ENCODE measurements at places on chromosomes 12 and 14. TPM values are rescaled to one million over a fixed set of nuclear protein-coding genes. Genes with fewer than 3 reads are reported as not detected.
A peak's percentile ranks its signal among the peaks of the same experiment; 100 is the strongest.

GRCh38 chr12:89862511-89863445, 154.1 kb upstream of the ATP2B1 start:
- no peaks in the 10 kb centered on the region for H3K27me3 ChIP-seq
- no peaks in the 10 kb centered on the region for H3K36me3 ChIP-seq
- no peaks in the 10 kb centered on the region for H3K4me1 ChIP-seq
- no peak for DNase-seq

Gene CD69
- total RNA-seq, result 4.2 TPM

Gene POTEG
- total RNA-seq, result not detected

Gene METTL25
- 22.7 TPM for total RNA-seq

DNA sequence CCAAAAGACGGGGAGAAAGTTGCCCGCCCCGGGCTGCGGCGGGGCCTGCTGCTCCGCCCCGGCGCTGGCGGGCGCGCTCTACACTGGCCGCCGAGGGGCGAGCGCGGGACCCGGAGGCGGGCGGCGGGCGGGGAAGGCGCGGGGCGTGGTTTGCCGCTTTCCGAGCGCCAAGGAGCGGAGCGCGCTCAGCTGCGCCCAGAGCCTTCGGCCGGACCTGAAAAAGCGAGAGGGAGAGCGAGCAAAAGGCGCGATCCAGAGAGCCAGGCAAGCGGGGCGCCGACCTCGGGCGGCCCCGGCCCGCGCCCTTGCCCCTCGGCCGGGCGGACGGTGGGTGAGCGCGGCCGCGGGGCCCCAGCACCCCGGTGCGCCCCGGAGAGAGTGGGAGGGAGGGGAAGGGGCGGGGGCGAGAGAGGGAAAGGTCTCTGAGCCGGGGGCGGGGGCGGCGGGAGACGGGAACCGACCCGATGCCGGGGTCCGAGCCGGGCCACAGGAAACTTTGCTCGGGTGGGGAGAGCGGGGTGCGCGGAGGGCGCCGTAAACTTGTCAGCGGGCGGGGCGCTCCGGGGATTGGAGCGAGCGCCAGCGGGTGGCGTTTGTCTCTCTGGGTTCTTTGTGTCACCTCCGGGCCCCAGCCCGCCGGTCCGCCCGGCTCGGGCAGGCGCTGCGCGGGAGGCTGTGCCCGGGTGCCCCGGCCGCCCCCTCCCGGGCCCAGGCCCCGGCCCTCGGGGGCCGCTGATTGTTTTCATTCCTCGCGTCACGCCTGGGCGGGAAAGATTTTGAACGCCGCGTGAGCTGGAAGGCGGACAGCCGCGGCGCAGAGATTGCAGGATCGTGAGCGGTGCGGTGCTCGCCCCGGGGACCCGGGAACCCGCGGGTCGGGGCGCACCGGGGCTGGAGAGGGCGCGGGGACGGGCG, at the start of gene SYNE2:
TSS of gene SYNE2 (plus strand) at position 188 of the 915 bp plus-strand sequence. CDS start 56,145 bp downstream, outside the sequence.
- no peaks in the 10 kb centered on the region for H3K36me3 ChIP-seq
- peak; percentile 84 for DNase-seq

Gene RHEBL1
- not detected for total RNA-seq

GRCh38 chr12:45468751-45469615, 253.1 kb downstream of the ANO6 start:
- no peak for DNase-seq
- H3K4me3 ChIP-seq, result no peak overlapping the region
- no peak overlapping the region for H3K27ac ChIP-seq
- H3K4me1 ChIP-seq, result no peaks in the 10 kb centered on the region
- H3K36me3 ChIP-seq, result no peaks in the 10 kb centered on the region

DNA sequence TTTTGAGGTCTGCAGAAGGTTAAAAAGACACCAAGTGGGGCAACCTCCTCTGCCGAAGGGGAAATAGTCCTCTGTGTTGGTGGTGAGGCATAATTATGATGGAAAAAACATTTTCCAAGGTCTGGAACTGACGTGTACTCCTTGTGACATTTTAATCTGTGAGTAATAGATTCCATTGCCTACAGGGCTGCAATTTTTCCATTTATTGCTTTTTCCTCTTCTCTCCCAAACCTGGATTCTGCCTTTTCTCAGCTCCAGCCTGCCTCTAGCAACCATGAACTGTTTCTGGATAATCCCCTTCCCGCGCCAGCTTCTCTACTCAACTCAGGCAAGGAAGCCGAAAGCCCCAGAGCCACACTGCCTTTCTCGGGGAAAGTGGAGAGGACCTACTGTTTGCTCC, 230.1 kb upstream of the PLXNC1 start:
- no peak overlapping the region for H3K4me3 ChIP-seq
- no peaks in the 10 kb centered on the region for H3K4me1 ChIP-seq
- no peaks in the 10 kb centered on the region for H3K36me3 ChIP-seq
- DNase-seq, result no peak
- H3K27me3 ChIP-seq, result no peaks in the 10 kb centered on the region

- H3K27ac ChIP-seq, result peak overlapping the region; percentile 85
- H3K27me3 ChIP-seq, result no peaks in the 10 kb centered on the region
- no peak overlapping the region for H3K4me3 ChIP-seq
Measured at GRCh38 chr14:69088586-69088985, 64.3 kb downstream of the DCAF5 start.

Gene DLK1
- total RNA-seq, result not detected

GRCh38 chr12:132622437-132623071, 4.0 kb downstream of the P2RX2 start:
- H3K36me3 ChIP-seq, result peaks cover 24% of the 10 kb centered on the region
- H3K4me1 ChIP-seq, result no peaks in the 10 kb centered on the region
- peak overlapping the region; percentile 17 for H3K27ac ChIP-seq
- H3K4me3 ChIP-seq, result no peak overlapping the region

- H3K27ac ChIP-seq, result no peak overlapping the region
- H3K4me3 ChIP-seq, result no peak overlapping the region
- H3K27me3 ChIP-seq, result no peaks in the 10 kb centered on the region
- no peaks in the 10 kb centered on the region for H3K36me3 ChIP-seq
Measured at GRCh38 chr12:109767456-109767855, 53.8 kb downstream of the FAM222A start.
